Aorta (tissue), 5 donors: ENCODE measurements at places on chromosomes 6 and 20. TPM values are rescaled to one million over a fixed set of nuclear protein-coding genes. Genes with fewer than 3 reads are reported as not detected.

DNA sequence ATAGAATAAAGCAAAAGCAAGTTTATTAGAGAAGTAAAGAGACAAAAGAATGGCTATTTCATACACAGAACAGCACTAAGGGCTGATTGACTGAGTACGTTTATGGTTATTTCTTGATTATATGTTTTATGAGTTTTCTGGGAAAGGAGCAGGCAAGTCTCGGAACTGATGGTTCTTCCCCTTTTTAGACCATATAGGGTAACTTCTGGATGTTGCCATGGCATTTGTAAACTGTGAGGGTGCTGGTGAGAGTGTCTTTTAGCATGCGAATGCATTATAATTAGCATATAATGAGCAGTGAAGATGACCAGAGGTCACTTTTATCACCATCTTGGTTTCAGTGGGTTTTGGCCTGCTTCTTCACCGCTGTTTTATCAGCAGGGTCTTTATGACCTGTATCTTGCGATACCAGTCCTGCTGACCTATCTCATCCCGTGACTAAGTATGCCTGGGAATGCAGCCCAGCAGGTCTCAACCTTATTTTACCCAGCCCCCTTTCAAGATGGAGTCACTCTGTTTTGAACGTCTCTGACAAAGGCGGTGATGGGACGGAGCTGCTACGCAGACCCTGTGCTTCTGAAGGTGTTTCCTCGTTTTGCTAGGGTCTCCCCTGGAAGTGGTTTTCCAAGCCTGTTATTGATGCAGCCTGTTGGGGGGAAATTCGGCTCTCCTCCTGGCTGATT is 45.4 kb upstream of the BMP6 start:
- no peak for DNase-seq
- no peaks in the 10 kb centered on the region for H3K4me1 ChIP-seq
- no peaks in the 10 kb centered on the region for H3K36me3 ChIP-seq
- peaks cover 7% of the 10 kb centered on the region for H3K27me3 ChIP-seq

DNA sequence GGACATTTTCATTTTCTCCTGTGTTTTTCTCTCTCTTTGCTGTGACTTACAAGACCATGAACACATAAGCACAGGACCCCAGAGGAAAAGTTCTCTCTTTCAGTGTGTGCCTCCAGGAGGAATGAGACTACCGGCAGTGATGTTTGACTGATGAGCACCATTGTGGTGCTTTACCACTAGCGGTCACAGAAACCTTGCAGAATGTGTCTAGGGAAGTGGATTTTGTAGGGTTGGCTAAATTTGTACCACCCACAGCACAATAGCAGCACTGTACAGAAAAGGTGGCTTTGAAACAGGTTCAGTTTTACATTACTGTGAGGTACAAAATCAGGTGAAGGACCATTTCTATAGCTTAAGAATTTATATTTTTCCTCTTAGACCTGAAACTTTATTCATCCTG is 301.9 kb upstream of the SUPT3H start:
- DNase-seq = no peak
- no peaks in the 10 kb centered on the region for H3K27me3 ChIP-seq
- H3K4me1 ChIP-seq = no peaks in the 10 kb centered on the region

DNA sequence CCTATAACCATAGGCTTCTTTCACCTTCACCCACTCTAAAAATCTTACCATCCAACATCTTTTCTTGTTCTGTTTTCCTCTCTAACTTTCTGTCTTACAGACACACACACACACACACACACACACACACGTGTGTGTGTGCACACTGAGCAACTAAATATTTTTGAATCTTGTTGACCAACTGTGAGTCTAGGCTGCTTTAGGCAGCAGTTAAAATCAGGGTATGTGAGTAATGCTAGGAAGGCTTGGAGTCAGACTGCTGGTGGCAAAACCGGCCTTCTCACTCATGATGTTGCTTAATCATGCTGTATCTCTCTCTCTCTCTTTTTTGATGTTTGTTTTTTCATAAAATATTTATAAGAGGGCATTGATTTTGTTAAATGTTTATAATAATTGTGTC is 103.1 kb upstream of the TBX18 start:
- no peak overlapping the region for H3K27ac ChIP-seq
- H3K4me1 ChIP-seq = no peaks in the 10 kb centered on the region
- no peaks in the 10 kb centered on the region for H3K36me3 ChIP-seq

- no peak overlapping the region for H3K27ac ChIP-seq
- DNase-seq = no peak
- no peaks in the 10 kb centered on the region for H3K4me1 ChIP-seq
- H3K4me3 ChIP-seq = no peak overlapping the region
- H3K36me3 ChIP-seq = no peaks in the 10 kb centered on the region
These were observed 380.6 kb upstream of the CHD6 start for GRCh38 chr20:41998539-41999341.

DNA sequence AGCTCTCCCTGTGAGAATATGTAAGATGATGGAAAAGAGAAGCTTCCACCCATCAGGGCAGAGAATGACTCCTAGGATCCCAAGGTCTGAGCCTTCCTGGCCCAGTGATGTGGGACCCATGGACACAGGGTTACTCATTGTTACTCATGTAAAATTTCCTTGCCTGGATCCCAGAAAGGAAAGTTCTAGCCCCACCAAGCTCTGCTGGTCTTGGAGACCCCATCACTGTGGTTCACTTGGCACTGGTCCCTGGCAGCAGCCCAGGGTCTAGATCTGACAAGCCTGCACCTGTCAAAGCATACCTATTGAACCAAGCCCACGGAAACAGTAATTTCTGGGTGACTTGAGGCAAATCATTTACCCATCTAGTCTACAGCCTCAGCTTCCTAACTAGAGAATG is 22.1 kb downstream of the MDGA1 start:
- no peak for DNase-seq
- no peaks in the 10 kb centered on the region for H3K36me3 ChIP-seq
- no peaks in the 10 kb centered on the region for H3K27me3 ChIP-seq
- no peak overlapping the region for H3K27ac ChIP-seq
- H3K4me3 ChIP-seq = no peak overlapping the region

- no peaks in the 10 kb centered on the region for H3K4me1 ChIP-seq
- no peak overlapping the region for H3K27ac ChIP-seq
These were observed 497.1 kb downstream of the CD83 start for GRCh38 chr6:14614631-14615030.

DNA sequence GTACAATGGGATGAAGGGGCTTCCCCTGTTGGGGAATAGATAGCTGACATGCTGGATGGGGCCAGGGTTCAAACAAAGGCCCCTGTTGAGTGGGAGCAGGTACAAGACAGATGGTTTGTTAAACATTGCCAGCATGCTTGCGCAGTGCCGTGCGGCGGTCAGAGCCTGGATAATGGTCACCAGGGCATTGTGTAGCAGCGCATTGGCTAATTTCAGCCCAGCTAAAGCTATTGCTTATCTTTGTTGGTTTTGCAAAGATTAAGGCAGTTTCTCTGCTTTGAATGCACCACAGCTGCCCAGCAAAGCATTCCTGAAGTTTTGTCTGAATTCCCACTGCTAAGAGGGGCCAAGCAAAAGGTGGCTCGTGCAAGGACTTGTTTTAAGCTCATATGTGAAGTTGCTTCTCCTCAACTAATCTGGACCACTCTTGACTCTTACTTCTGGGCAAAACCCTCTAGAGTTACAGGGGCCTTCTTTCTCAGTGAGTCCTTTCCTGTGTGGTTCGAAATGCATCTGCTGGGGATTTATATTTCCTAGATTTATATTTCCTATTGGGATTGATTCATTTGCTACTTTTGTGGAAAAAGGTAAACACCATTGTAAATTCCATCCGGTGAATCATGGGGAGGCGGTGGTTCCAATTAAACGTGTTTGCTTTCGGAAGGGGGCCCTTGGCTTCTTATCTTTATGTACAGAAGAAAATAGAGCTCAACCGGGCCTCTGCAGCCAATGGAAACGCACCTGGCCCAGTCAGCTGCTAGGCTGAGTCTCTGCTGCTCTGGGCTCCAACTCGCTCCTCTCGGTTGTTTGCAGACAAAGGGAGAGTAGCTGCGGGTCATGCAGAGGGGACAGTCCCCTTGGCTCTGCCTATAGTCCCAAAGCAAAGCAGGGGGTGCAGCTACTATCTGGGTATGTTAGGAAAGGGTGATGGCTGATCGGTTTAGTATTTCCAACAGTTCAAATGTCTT is 72.1 kb downstream of the FOXA2 start:
- no peak for DNase-seq
- H3K27me3 ChIP-seq = no peaks in the 10 kb centered on the region
- no peak overlapping the region for H3K4me3 ChIP-seq
- no peaks in the 10 kb centered on the region for H3K4me1 ChIP-seq
- H3K27ac ChIP-seq = no peak overlapping the region

DNA sequence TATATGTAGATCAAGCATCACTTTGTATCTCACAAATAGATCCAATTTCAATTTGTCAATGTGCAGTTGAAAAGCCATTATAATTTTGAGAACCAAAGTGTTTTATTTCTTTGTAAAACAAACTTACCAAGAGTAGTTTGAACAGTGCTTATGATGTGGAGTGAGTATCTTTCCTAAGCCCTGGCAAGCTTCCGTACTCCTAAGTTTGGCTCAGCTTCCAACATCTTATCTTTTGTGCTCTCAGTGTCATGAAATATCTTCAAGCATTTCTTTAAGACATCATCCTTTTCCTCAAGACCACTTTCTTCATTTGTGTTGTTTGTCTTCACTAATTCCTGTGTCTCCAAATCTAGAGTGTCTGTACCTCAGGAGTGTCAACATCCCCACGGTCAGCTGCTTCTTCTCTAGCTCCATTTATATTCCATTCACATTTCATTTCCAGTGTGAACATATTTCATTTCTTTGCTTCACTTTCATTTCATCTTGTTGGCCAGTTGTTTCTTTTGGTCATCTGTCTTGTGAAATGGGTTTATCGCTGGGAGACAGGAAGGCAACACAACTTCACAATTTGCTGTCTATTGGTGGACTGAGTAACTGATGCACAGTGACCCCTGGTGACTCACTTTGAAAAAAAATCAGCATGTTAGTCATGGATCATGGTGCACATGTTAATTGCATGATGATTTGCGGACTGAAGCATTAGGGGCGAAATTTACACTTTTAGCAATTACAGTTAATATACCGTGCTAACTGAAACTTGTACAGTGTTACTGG is 36.9 kb downstream of the SLC24A3 start:
- H3K4me1 ChIP-seq = no peaks in the 10 kb centered on the region
- H3K4me3 ChIP-seq = no peak overlapping the region
- DNase-seq = no peak
- no peaks in the 10 kb centered on the region for H3K36me3 ChIP-seq
- no peaks in the 10 kb centered on the region for H3K27me3 ChIP-seq

DNA sequence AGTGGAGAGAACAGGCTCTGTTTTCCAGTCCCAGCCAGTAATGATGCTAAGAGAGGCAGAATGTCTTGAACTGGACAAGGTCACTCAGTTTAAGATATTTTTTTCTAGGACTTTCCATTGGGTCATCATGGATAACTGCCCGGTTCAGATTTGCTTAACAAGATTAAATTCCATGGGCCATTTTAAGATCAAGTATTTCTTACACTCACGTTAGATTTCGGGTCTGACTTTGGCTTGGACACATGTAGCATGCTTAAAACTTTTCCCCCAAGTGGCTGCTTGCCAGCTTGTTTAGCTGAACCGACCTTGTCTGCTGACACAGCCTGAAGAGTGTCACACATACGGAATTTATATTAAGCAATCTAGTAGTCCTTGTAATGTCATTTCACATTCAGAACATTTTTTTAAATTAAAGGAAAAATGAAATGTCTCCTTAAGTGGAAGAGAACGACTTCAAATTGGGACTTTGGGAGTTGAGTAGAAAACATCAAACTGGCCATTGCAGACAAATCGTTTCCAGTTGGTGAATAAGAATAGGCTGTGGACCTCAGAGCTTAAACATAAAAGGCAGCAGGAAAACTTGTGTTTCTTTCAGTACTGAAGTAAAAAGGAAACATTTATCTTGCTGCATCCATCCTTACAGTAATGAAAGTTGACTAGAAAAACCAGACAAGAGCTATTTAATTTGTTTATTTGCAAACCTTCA is 29.0 kb downstream of the ARMC2 start:
- peak overlapping the region; percentile 62 for H3K27ac ChIP-seq
- DNase-seq = peak; percentile 91
- no peaks in the 10 kb centered on the region for H3K4me1 ChIP-seq
- no peaks in the 10 kb centered on the region for H3K36me3 ChIP-seq

DNA sequence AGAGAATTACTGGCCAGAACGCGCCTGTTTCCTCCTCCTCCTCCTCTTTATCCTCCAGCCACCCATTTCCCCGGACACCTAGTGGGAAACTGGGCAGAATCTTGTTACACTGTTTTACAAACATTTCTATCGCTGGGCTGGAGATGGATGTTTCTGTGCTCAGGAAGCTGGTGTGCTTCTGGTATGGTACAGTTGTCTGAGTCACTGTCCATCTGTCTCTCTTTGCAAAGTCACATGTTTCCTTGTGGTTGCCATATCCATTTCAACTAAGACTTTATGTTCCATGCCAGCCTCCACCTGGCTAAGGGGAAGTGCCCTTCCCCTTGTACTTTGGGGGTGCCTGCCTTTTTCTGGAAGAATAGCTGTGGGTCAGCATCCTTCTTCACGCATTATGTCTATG is 52.9 kb upstream of the SLC22A16 start:
- no peaks in the 10 kb centered on the region for H3K36me3 ChIP-seq
- no peaks in the 10 kb centered on the region for H3K27me3 ChIP-seq
- H3K4me3 ChIP-seq = no peak overlapping the region
- no peak for DNase-seq

- no peaks in the 10 kb centered on the region for H3K4me1 ChIP-seq
- no peak overlapping the region for H3K4me3 ChIP-seq
- H3K27ac ChIP-seq = no peak overlapping the region
- H3K27me3 ChIP-seq = no peaks in the 10 kb centered on the region
- no peak for DNase-seq
- no peaks in the 10 kb centered on the region for H3K36me3 ChIP-seq
These were observed 83.3 kb upstream of the AKIRIN2 start for GRCh38 chr6:87785229-87785862.

GRCh38 chr20:58826271-58826670 is 24.4 kb downstream of the GNAS-AS1 start:
- no peaks in the 10 kb centered on the region for H3K36me3 ChIP-seq
- H3K27me3 ChIP-seq = no peaks in the 10 kb centered on the region
- no peak overlapping the region for H3K27ac ChIP-seq
- H3K4me3 ChIP-seq = no peak overlapping the region

DNA sequence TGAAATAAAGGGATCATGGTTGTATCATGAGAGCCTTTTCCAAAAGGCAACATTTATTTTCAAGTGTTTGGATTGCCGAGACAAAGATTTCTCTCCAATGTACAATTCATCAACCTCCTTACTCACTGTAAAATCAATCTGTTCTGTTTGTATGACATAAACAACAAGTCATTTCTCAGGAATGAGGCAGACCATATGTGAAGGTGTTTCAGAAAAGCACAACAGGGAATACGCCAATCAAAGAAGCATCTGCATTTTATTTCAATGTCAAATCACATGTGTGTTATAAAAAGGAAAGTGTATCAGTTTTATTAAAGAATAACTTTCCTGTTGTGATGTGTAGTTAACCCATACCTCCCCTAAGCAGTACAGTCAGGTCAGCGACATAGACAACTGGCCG is 653.7 kb downstream of the TFAP2A start:
- DNase-seq = no peak
- no peak overlapping the region for H3K4me3 ChIP-seq
- no peaks in the 10 kb centered on the region for H3K36me3 ChIP-seq

GRCh38 chr6:137171053-137171374 is 2.4 kb downstream of the IL22RA2 start:
- H3K27me3 ChIP-seq = no peaks in the 10 kb centered on the region
- no peaks in the 10 kb centered on the region for H3K4me1 ChIP-seq
- H3K4me3 ChIP-seq = no peak overlapping the region
- no peak for DNase-seq

The BPIFB1 gene
- not detected for total RNA-seq

The LTA gene
- total RNA-seq = not detected

The KCNK16 gene
- total RNA-seq = not detected

The TNXB gene
- total RNA-seq = 146 TPM
